ENCODE measurements at places on chromosomes 1 and 21. TPM values are rescaled to one million over a fixed set of nuclear protein-coding genes. Genes with fewer than 3 reads are reported as not detected.

GRCh38 chr1:102886638-102887037 is 221.7 kb downstream of the COL11A1 start:
- DNase-seq, result no peak

- no peak for DNase-seq
These were observed 322.6 kb downstream of the RGS7 start for GRCh38 chr1:241034203-241034936.

GRCh38 chr1:38151399-38151798 is 104.8 kb upstream of the POU3F1 start:
- DNase-seq, result no peak

The TDRD5 gene
- not detected for total RNA-seq

The GBP7 gene
- total RNA-seq, result not detected
